ENCODE measurements at places on chromosomes 5 and 9.

GRCh38 chr5:151086905-151087360 is 6.1 kb upstream of the TNIP1 start:
- DNase-seq = no peak

DNA sequence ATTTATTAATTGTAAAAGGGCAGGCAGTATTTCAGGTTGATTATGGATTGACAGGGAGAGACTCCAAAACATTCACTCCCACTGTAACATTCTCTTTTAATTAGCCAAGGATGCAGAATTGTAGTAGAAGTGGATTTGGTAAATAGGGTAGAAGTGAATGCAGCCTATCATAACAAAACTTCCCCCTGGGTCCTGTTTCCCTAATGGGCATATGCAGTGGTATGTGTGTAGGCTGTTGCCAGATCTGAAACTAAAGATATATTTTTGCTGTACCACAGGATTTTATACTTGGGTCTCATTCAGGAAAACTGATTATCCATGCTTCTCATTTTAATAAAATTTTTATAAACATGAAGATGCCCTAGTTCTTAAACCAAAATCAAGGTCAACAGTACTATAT is 351.2 kb downstream of the KDM4C start:
- no peak for DNase-seq

- no peak for DNase-seq
Observed at GRCh38 chr5:107916731-107917725, 246.3 kb upstream of the EFNA5 start.

GRCh38 chr5:151222054-151222789 is 1.7 kb downstream of the CCDC69 start:
- peak; percentile 45 for DNase-seq

DNA sequence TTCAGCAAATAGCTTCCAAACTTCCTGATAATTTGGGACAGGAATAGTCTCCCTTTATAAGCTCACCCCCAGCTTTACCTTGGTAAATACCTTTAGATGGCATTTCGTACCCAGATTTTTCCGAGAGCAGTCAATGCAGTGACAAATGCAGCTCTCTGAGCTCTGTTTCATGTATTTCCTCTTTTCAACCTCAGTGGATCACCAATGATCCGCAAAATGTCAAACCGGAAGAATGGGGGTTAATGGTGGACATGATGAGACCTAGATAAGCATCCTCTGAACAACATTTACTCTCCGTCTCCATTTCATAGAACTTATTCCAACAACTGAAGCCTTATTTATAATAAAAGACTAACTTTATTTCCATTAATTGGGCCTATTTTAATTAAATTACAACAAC is 227.3 kb downstream of the MCTP1 start:
- no peak for DNase-seq

DNA sequence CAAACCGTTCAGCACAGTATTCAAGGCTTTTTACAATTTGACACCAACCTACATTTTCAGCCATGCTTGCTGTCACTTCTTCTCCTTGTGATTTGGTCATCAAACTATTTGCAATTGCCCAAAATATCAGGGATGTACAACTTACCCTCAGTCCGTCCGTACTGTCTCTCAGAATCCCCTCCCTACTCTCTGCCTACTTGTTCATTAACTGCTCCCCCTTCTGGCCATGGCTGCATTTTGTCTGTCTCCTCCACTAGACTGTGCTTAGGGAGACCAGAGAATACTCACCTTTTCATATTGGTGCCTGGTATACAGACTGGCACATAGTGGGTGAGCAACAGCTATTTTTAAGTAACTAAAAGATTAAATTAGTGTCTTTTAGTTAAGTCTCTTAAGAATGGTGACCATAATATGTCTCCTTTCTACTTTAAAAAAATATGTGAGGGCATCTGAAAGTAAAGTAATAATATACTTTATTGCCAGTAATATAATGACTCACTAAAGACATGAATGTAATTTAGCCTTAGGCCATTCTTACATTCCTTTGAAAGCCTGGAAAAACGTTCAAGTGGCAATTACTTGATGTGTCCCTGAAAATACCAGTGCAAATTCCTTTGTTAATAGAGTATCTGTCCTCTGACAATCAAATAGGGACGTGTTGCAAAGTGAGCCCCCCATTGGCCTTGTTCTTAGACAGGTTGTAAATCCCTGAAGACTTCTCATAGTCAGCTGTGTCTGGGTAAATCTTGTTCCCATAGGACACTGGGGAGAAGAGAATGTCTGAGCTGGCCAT is 27.8 kb downstream of the PRLR start:
- peak; percentile 46 for DNase-seq

DNA sequence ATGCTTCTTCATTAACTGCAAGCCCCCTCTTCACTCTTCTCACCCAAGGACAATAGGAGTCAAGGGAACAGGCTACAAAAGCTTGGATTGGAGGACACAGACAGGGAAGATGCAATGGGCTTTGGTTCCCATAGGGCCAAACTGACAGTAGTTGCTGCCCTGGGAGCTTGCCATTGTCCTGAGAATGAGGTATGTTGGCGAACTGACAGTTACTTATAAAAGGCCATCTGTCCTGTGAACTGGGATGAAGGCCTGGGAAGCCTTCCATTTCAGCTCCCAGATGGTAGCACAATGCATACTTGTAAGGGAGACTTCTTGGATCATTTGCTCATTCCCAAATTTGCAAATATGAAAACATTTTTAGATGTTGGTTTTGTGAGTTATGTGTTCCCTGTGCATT is 88.9 kb downstream of the SNCAIP start:
- DNase-seq = no peak

DNA sequence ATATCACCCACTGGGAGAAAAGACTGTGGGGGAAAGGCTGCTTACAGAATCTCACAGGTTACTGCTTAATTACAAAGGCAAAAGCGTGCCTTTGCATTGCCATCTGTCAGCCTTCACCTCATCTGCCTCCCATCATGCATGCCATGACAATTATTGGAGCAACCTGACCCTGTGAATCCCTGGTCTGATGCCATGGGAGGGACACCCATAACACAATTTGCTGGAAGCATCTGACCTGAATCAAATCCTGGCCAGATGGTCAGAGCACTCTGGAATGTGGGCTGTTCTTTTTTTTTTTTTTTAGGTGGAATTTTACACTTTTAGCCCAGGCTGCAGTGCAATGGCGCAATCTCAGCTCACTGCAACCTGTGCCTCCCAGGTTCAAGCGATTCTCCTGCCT is 11.6 kb upstream of the RETREG1 start:
- no peak for DNase-seq

DNA sequence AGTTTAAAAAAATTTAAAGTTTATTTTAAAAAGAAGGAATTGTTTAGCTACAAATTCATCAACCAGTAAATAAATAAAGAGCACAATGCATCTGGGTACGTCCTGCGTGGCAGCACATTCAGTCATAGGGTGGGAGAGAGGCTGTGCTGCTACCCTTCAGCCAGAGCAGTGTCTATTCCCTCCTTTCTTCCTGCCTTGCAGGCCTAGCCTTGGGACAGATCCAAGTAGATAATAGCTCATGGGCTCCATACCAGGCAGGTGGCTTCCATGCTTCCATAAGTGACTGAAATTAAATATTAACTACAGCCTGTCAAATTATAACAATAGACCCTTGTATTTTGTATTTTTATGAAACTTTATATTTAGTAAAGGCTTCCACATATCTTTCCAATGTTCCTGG is 408.3 kb upstream of the RGMB start:
- DNase-seq = no peak

Measured in erythroblast (primary cell).